ENCODE measurements at places on chromosomes 13 and 19. TPM values are rescaled to one million over a fixed set of nuclear protein-coding genes. Genes with fewer than 3 reads are reported as not detected.

The ZNF579 gene
- total RNA-seq: 5.1 TPM

DNA sequence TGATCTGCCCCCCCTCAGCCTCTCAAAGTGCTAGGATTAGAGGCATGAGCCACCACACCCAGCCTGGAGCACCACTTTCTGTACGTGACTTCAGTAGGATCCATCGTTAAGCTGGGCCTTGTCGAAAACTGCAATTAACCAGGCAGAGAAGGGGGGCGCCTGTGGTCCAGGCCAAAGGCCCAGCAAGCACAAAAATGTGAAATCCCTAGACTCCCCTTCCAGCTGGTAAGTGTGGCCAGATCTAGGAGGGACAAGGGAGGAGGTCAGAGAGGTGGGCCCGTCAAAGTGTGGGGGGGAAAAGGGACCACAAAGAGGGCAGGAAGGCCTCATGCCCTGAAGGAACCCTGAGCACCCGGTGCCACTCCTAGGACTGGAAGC lies 13.8 kb downstream of the DDX39A start:
- DNase-seq: no peak

- no peak for DNase-seq
Observed at GRCh38 chr13:94999871-95000270, 287.5 kb upstream of the SOX21 start.

DNA sequence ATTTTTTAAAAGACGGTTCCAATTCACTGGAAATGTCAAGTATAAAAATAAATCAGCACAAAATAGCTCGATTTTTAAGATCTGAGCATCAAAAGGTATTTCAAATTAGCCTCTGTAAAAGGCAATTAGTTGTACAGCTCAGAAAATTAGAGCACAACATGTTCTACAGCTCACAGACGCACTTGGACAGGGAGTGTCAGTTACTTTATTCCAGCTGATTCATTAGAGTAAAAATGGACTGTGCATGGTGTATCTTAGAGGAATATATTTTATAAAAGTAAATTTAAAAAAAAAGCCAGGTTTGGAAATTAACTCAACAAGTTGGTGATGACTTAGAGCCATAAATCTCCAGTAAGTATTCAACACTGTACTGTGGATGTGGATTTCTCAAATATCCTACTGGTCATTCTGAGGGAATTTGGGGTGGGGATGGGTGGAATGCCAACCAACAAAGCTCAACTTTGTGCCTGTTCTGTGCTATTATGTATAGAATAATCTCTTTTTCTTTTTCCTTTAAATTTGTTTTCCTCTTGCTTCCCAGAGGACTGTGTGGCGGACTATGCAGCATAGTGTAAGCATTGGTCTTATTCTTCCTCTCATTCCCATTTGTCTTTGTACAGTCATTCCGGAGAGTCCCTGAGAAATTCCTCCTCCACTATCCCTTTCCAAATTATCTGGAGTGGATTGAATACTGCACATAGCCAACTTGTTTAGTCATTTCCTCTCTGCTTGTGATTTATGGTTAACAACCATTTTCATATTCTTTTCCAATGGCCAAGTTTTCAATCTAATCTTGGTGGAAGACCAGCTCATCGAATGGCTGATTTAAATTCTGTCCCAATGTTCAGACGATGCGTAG lies 169.3 kb downstream of the DCT start:
- DNase-seq: no peak

GRCh38 chr19:47158879-47159503 lies 28.4 kb downstream of the SAE1 start:
- no peak for DNase-seq

The PRR19 gene
- not detected for total RNA-seq

DNA sequence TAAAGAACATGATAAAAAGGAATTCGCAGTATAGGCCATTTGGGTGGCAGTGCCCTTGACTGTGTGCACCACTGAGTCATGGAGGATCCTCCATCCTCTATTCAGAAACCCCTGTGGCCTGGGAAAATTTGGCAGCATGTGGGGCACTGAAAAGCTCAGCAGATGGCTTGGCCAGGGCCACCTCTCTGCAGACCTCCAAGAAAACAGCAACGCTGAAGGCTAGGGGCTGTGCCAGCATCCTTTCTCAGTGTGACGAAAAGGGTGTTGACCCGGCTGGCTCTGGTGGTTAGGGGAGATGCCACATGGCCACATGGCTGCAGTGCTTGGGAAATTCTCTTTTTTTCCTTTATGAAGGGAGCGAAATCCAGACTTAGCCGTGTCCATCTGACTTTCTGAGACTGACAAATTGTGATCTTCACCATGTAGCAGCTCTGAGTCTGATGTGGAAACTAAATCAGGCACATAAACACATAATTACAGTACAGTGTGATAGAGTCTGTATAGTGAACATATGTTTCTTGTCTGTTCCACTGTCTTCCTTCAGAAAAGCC lies 178.0 kb downstream of the KCTD12 start:
- no peak for DNase-seq

Data from lower leg skin (tissue), 4 donors.